Stimulated activated CD4-positive, alpha-beta T cell treated with anti-CD3 and anti-CD28 coated beads, Interleukin-15, amount 100 ng/mL, for 24 hours (primary cell): ENCODE measurements at places on chromosomes 16 and 17.
A peak's percentile ranks its signal among the peaks of the same experiment; 100 is the strongest.

DNA sequence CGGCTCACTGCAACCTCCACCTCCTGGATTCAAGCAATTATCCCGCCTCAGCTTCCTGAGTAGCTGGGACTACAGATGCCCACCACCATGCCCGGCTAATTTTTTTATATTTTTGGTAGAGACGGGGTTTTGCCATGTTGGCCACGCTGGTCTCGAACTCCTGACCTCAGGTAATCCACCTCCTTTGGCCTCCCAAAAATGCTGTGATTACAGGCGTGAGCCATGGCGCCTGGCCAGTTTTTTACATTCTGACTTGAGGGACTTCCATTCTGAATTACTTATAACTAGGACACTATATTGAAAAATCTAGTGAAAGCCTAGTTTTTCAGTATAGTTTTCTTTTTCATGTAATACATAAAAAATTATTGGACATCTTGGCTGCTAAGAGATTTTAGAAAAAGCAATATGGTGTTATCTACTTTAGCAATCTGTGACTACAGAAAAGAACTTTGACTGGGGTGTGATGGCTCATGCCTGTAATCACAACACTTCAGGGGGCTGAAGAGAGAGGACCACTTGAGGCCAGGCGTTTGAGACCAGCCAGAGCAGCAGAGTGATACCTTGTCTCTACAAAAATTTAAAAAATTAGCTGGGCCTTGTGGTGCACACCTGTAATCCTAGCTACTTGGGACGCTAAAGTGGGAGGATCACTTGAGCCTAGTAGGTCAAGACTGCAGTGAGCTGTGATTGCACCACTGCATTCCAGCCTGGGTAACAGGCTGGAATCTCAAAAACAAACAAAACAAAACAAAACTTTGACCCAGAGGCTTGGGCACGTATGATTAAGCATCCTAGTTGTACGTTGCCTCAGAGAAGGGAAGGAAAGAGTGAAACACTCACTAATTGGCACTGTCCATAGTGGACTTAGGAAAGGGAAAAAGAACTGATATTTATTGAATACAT, 26.8 kb upstream of the GOSR1 start:
- no peak for DNase-seq

- peak; percentile 69 for DNase-seq
These were observed 314.5 kb downstream of the SEC14L1 start for GRCh38 chr17:77455111-77455890.

DNA sequence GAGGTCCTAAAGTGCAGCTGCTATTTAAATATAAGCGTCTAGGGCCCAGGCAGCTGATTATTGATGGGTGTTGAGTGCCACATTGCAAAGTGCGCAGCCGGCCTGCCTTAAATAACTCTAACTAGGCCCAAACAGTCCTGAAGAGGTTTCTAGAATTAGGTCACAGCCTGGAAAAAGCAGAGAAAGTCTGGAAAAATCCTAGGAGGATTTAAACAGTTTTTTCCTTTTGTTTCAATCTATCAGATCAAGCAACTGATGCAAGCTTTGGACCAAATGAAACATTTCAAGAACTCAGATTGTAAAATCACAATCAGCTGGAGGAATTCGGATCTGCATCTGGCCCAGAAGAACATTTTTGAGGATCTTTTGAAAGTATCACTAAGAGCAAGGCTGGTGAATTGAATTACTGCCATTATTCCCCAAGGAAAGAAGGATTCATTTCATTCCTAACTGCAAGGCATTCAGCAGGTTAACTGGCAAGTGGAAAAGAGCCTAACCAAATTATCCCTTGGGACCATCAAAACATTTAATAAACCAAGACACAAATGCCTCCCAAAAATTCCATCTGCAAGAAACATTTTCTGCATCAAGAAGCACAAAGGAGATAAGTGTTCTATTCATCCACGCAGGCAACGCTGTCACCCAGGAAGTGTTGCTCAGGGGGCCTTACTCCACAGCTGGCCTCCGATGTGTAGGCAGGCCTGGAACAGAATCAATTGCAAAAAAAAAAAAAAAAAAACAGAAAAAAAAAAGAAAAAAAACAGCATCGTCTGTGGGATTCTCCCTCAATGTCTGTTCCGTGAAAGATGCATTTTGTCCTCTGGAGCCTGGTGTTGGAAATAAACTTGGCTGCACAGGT, 46.1 kb downstream of the IRX3 start:
- DNase-seq, result no peak

DNA sequence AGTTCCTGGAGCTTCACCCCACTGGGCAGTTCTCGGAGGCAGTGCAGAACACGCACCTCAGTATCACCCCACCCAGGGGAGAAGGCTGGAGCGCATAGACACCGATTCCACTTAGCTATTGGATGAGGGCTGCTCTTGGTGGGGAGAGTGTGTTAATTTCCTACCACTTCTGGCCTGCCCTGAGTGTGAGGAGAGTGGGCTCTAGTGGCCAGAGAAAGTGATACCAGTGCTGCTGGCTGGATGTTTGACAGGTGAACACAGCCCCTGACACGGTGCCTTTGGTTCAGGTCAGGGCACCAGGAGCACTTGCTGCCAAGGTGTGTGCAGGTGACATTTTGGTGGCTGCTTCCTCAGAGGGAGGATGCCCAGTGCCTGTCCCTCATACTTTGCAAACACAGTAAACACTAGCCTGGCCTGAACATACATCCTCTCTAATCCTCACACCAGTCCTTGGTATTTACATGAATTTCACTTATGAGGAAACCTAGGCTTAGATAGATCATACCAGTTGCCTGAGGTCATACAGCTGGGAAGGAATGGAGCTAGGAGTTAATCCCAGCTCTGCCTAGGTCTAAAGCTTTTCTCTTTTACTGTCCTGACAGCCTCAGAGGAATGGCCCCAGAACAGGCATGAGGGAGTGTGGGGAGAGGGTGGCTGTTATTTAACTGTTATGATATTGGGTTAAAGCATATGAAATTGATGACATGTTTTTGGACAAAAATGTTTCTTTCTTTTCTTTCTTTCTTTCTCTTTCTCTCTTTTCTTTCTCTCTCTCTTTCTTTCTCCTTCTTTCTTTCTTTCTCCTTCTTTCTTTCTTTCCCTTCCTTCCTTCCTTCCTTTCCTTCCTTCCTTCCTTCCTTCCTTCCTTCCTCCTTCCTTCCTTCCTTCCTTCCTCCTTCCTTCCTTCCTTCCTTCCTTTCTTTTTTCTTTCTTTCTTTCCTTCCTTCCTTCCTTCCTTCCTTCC, 21.0 kb upstream of the ITGAX start:
- peak; percentile 30 for DNase-seq

DNA sequence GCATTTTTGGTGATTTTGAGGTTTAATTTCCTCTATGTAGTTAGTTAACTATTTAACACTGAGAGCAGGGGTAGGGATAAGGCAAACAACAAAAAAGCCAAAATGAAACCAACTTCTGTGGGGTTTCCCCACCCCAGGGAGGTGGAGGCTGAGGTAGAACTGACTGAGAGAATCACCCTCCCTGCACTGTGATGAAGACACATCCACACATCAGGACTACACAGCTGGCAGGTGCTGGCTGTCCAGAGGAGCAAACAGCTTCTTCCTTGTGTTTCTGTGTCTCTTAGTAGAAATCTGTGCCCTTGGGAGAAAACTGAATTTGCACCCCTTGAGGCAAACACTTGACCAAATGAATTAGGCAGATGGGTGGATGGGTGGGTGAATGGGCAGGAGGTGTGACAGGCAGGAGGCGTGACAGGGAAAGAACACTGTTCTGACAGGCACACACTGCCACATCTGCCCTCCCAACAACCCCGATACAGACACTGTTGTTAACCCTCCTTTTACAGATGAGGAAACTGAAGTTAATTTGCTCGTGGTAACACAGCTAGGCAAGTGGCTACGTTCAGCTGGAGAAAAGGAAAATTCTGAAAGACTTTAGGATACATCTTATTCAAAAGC, 62.9 kb upstream of the AMZ2 start:
- peak; percentile 69 for DNase-seq

DNA sequence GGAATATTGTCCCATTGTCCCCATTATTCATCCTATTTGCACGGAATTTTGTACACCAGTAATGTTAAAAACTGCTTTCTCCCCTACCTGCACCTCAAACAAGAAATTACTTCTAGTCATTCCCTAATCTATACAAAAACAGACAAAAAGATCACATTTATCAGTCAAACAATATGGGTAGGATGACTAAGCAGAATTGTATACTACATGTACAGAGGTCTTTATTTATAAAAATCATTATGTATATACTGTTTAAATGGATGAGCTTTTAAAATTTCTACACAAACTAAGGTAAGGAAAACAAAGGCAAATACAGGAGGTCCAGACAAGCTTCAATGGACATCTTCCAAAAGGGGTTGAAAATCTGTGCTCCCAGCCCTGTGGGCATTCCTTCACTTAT, 137.7 kb downstream of the CEP112 start:
- DNase-seq, result no peak

- DNase-seq, result no peak
These were observed 182.9 kb upstream of the SOX9 start for GRCh38 chr17:71937914-71938313.

DNA sequence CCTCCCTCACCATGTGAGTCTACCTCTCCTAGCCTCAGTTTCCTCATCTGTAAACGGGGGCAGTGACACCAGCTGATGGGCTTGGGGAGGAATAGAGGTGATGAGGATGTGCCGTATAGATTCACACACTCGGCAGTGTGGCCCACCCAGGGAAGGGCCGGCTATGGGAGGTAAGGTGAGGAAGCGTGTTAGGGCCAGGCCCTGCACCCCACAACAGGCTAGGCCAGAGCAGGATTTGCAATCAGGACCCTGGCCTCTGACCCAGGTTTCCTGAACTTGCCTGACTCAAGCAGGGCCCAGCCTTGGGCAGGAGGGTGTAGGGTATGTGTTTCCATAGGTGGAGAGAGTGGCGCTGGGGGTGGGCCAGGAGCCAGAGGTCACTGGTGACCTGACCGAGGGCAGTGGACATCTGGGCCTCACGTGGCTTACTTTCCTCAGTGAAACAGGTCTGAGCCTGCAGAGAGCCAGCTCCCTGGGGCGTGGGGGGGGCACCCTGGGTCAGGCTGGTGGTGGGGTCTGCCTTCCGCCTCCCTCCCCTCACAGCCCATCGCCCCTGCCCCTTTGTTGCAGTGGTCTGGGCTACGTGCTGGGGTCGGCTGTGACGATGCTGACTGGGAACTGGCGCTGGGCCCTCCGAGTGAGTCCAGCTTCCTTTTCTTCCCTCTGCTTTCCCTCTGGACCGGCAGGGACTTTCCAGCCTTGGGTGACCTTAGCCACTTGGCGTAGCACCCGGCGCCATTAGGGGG, 12.8 kb downstream of the SPNS3 start:
- no peak for DNase-seq

DNA sequence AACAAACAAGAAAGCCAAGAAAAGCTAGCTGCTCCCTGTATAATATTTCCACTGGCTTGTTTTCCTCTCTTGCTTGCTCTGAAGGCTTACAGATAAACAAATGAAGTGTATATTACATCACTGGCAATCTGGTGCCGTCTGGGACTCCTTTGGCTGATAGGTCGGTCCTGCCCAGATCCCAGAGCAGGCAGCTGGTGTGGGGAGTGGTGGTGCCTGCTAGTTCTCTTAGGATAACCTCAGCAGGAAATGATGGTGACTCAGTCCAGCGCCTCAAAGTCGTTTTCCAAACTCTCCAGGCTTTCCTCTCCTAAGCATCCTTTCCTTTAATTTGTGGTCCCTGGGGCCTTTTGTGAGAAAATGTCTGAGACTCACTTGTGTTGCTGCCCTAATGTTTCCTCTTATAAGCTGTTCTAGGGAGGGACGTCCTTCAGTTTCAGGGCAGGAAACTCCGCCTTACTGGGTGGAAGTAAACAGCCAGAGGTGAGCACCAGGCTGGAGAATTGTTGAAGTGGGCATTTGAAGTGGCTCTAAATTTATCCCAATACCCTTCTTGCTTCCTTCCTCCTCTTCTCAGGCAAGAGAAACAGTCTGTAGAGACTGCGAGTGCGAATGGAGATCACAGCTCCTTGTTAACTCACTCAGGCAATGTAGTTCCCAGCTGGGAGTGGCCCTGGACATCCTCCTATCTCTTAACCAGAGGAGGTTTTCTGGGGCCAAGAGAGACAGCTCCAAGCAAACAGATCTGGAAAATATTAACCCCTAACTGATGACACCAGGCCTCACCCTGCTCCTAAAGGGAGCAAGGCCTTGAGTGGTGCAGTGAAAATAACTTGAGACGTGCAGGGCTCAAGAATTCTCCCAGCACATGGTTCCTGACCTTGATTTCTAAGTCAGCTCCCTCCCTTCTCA, 34.9 kb downstream of the CD300LF start:
- no peak for DNase-seq

GRCh38 chr17:56030009-56030624, 123.2 kb upstream of the ANKFN1 start:
- DNase-seq, result no peak

- no peak for DNase-seq
These were observed 53.3 kb upstream of the ACSF3 start for GRCh38 chr16:89040391-89040790.

GRCh38 chr17:67449065-67449464, 72.0 kb downstream of the PITPNC1 start:
- DNase-seq, result no peak

GRCh38 chr17:48597778-48598631, 4.4 kb upstream of the HOXB5 start:
- DNase-seq, result peak; percentile 53

- DNase-seq, result no peak
These were observed 16.3 kb upstream of the SALL1 start for GRCh38 chr16:51167170-51167895.

GRCh38 chr16:50059669-50060068, 6.1 kb upstream of the HEATR3 start:
- DNase-seq, result no peak

DNA sequence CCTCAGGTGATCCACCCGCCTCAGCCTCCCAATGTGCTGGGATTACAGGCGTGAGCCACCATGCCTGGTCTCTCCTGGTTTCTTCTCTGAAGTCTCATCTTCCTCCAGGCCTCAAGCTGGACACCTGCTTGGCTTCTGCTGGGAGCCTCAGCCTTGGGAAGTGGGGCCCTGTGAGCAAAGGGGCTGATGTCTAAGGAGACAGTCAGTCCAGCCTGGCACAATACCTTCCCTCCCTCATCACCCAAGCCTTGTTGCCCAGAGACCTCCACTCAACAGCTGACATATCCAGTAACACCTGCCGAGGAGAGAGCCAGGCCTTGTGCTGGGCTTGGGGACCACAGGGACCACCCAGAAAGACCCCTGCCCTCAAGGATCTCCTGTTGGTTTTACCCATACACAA, 251.6 kb downstream of the GSG1L start:
- no peak for DNase-seq
